ENCODE measurements at places on chromosomes 11 and 22.

GRCh38 chr22:19961868-19962245 is 20.2 kb upstream of the TXNRD2 start:
- DNase-seq: no peak

DNA sequence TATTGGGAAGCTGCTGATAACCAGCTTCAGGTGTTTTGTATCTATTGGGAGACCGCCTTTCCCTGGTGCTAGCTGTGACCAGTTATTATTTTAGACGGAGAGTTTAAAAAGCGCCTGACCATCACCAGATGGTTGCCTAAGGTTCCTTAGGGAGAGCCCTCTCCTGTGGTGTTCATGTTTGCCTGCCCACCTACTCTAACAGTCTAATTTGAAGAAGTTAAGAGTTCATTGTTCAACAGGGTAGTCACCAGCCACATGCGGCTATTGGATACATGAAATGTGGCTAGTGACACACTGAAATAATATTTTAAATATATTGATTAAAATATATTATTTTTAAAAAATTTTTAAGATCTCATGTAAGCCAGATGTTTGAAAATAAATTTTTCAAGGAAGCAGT is 71.3 kb upstream of the SLN start:
- DNase-seq: no peak

DNA sequence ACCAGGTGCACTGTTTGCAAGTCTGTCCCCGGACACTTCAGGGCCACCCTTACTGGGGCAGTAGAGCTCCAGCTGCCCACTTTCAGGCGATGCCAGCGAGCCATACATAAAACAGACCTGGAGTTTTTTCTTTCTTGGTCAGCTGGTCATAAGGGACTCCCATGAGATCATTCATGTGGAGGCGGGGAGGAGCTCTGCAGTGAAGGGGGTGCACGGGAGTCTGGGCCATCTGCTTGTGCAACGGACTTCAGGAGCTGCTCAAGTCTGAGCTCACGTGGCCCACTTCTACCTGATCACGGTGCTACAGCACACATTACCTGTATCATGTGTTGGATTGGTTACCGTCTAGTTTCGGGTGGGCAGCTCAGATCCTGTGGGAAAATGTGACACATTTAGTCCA is 9.2 kb upstream of the MRGPRF start:
- no peak for DNase-seq

DNA sequence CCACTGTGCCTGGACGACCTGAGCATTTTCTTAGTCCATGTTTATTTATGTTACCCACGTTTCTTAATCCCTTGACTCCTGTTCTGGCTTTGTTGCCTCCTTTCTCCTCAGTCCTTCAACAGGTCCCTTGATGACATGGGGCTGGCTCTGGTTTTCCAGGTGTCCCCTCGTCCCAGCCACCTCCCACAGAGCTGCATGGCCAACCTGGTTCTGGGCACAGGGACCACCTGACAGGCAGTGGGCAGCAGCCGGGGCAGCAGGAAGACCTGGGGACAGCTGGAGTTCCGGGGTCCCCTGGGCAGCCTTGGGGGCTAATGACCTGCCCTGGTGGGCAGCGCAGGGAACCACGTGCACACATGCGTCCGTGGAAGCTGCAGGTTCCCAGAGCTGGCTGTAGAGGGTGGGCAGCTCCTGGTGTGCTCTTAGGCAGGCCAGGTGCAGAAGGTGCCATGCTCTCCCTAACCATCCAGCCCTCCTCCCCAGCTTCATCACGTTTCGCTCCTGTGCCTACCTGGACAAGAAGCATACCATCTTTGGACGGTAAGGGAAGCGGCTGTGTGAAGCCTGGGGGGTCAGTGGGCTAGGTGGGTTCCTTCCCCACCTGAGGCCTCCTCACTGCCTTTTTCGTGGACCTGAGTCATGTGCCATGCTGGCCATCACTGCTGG is 27.7 kb downstream of the PPIL2 start:
- DNase-seq: no peak

GRCh38 chr11:126210871-126211235 is 597 bp downstream of the RPUSD4 start:
- DNase-seq: no peak

GRCh38 chr11:61138935-61139334 is 22.3 kb downstream of the VPS37C start:
- DNase-seq: no peak

GRCh38 chr22:50018608-50019285 is 6.2 kb upstream of the IL17REL start:
- no peak for DNase-seq
